Activated CD4-positive, alpha-beta T cell treated with anti-CD3 and anti-CD28 coated beads for 1 hour (primary cell): ENCODE measurements at places on chromosomes 12 and 14.
A peak's percentile ranks its signal among the peaks of the same experiment; 100 is the strongest.

DNA sequence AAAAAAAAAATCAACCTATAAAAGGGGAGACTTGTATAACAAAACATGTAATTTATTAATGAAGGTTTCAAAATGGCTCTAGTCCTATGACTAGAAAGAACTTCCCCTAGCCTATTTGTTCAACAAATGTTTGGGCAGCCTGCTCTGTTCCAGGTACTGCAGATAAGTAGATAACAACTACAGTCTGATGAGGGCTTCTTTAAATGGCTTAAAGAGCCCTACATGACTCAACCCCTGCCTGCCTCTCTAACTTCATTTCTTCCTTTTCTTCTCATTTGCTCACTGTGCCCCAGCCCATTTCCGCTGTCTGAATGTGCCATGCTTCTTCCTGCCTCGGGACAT lies 21.5 kb downstream of the ALDH6A1 start:
- DNase-seq: no peak

DNA sequence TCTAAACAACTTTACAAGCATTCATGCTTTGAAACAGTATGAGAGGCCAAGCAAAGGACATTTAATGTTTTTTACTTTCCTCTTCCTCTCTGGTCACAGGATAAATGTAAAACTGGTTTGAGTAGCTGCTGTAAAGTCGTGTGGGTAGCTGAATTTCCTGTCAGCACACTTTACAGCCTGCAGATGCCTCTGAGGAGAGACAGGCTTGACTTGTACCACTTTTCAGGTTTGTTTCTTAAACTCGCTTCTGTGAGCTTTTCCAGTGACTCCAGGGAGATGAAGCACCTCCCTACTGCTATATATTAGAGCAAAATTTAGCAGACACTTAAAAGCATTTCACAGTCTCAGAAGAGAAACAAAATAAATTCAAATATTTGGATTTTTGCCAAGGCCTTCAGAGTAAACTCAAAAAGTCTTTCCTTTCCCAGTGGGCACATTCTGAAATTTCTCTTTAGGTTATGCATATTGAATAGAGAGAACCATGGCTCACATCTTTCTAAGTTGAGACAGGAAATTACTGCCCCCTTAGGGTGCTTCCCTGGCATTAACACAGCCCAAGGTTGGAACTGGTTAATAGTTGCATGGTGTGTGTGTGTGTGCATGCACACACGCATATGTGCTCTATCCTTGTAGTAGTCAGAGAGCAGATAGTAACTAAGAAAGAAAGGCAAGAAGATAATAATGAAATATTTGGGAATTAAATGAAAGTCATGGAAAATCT lies 557.3 kb upstream of the MIS18BP1 start:
- no peak for DNase-seq

GRCh38 chr12:28780096-28780495 lies 369.0 kb upstream of the FAR2 start:
- no peak for DNase-seq

DNA sequence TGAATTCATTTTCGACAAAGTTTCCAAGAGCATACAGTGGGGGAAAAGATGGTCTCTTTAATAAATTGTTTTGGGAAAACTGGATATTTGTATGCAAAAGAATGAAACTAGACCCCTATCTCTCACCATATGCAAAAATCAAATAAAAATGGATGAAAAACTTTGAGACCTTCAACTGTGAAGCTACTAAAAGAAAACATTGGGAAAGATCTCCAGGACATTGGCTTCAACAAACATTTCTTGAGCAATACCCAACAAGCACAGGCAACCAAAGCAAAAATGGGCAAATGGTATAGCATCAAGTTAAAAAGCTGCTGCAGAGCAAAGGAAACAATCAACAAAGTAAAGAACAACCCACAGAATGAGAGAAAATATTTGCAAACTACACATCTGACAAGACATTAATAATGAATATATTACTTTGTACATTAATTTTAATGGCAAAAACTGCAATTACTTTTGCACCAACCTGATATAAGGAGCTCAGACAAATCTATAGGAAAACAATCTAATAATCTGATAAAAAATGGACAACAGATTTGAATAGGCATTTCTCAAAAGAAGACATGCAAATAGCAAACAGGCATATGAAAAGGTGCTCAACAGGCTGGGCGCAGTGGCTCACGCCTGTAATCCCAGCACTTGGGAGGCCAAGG lies 50.7 kb downstream of the NUBPL start:
- DNase-seq: no peak

DNA sequence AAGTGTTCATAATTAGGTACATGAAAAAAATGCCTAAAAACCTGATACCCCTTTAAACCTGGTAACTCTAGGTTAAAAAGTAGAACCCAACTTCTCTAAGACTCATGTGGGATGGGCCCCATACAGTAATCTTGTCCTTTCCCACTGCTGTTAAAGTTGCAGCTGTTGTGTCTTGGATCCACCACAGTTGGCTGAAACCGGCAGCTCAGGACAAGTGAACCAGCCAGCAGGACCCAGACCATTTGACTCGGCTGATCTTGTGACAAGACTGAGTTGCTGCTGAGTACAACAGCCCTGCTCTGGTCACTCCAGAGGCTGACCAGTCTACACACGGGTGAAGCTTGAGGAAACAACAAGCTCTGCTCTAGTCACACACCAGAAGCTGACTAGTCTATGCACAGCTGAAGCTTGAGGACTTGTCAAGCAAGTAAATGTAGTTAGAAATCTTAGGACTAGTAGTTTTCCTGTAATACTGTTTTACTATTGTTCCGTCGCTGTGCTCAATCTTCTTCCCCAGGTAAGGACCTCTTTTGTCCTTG lies 60.6 kb downstream of the DHRS2 start:
- DNase-seq: no peak

DNA sequence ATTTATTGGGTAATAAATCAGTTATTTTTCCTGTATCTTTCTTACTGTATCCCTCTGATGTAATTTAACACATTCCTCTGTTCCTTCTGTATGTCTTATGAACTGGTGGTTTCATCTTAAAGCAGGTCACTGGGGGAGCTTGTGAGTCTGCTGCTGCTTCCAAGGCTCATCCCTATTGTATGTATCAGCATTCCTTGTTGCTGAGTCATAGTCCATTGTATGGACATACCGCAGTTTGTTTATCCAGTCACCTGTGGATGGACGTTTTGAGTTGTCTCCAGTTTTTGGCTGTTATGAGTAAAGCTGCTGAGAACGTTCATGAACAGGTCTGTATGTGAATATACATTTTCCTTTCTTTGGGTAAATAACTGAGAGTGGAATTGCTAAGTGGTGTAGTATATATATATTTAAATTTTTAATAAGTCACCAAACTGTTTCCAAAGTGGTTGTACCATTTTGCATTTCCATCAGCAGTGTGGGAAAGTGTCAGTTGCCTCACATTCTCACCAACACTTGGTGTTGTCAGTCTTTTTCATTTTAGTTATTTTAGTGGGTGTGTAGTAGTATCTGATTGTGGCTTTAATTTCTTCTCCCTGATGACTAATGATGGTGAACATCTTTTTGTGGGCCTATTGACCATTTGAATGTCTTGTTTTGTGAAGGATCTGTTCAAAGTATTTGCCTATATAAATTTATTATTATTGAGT lies 82.7 kb downstream of the BEGAIN start:
- DNase-seq: no peak

DNA sequence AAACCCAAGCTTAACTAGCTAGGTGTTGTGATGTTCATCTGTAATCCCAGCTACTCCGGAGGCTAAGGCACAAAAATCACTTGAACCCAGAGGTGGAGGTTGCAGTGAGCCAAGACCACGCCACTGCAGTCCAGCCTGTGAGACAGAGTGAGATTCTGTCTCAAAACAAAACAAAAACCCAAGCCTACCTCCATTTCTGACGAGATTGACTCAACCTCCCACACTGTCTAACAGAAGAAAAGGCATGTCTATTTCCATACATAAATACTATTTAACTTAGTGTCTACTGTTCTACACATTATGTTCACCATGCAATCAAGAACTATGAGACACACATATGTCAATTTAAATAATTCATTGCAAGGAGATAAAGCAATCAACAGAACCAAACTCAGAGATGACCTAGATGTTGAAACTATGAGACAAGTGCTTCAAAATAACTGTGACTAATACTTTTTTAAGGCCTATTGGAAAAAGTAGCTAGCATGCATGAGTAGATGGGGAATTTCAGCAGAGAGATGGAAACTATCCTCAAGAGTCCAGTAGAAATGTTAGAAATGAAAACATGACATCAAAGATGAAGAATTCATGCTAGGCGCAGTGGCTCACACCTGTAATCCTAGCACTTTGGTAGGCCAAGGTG lies 75.9 kb upstream of the DHRS4 start:
- DNase-seq: no peak

GRCh38 chr12:103313894-103314293 lies 181.9 kb downstream of the C12orf42 start:
- no peak for DNase-seq

DNA sequence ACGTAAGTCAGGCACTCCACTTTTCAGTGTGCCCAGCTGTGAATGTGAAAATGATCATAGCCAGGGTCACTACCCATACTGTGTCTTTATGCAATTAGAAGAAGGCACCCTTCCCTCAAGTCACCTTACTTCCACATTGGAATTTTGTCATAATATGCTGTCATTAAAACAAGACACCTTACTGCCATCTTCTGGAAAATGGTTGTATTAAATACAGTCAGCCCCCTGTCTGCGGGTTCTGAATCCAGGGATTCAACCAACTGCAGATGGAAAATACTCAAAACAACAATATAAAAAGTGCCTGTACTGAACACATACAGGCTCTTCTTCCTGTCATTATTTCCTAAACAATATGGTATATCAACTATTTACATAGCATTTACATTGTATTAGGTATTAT lies 70.2 kb upstream of the TBX5 start:
- no peak for DNase-seq

DNA sequence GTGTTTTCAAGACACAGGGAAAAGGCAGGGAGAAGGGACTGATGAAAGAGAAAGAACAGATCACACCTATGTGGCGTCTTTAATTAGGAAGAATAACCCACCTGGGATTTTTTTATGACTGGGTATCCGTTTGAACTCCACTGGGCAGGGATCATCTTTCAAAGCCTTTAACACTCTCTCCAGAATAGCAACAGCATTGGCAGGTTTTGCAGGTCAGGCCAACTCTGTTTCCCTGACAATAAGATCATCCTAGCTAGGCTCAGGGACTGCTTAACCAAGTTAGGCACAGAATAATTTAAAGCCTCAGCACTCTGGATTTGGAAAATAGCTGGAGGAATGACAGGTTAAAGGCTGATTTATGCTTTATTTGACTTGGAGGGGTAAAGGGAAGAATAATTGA lies 117.6 kb downstream of the SUDS3 start:
- DNase-seq: no peak

GRCh38 chr14:93269341-93270068 lies 62.4 kb downstream of the UBR7 start:
- DNase-seq: no peak

GRCh38 chr12:16324772-16325171 lies 22.7 kb upstream of the MGST1 start:
- DNase-seq: no peak

- peak; percentile 15 for DNase-seq
Observed at GRCh38 chr14:50396631-50397389, at the start of gene CDKL1. Gene CDKL1 (minus strand): TSS chr14:50396881. CDS start chr14:50395868, 1,013 bp downstream.

DNA sequence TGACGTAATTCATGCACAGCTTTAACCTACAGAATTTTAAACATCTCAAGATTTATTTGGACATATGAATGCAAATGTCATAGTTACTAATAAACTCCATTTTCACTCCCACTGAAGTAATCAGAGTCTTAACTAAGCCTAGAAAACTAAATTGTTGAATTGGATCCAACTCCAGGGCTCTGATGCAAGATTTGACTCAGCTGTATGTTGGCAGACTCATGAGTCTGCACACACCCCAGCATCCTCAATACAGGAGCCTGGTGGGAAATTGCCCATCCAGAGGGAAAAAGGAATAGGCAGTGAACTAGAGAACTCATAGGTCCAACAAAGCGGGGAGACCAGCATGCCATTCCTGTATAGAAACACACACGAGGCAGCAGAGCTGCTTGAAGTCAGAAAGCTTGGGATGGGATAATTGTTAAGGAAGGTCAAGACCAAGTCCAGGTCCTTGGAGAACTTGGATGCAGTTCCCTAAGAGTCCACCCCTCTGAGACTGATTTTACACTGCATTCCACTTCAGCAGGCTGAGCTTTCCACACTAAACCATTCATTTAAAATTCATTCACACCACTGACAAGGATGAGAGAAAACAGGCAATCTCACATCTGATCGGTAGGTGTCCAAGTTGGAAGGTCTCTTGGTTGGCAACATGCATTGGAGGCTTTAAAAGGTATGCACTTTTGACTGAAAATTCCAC lies 14.4 kb downstream of the TMTC1 start:
- DNase-seq: no peak

- DNase-seq: no peak
Observed at GRCh38 chr12:1044696-1045095, 53.7 kb downstream of the ERC1 start.

DNA sequence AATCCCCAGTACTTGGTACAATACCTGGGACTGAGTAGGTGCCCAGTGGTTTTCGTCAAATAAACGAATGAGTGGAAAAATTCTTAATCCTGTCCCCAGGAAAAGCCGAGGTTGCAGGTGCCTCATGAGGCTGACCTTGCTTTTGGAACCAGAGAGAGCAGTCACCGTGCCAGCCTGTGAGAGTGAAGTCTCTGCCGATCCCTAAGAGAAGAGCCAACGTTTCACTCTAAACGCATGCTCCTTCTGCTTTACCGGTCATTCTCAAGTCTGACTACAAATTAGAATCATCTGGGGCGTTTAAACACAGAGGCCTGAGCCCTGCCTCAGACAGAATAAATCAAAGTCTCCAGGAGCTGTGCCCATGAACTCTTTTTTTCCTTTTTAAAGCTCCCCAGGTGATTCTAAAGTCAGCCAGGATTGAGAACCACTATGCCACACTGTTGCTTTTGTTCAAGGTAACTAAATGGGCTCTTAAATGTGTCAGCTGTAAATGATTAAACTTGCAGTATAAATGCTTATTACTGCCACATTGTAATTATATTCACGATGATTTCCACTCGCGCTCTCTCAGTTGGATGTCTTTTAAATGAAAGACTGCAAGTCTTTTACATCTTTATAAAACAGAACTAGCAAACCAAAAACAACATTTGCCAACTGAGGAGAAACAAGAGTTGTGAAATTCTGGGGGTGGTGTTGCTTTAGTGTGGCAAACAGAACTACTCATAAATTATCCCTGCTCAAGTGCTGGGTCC lies 26.9 kb downstream of the TCP11L2 start:
- no peak for DNase-seq

GRCh38 chr12:116693286-116694227 lies 44.3 kb downstream of the SPRING1 start:
- DNase-seq: no peak

DNA sequence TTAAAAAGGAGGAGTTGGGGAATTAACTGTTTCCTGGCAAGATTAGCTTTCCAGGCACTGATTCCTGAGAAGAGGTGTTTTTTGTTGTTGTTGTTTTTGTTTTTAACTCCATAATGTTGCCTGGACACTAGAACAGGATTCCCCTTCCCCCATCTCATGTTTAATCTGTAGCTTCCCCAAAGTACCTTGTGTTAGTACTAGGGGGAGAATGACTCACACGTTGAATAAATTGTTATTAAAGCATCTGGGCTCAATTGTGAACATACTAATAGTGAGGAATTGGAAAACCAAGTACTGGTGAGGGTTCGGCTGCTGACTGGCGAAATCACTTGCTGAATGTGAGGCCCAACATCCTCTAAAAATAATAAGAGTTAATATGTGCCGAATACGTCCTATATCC lies 1.3 kb upstream of the GNG2 start:
- no peak for DNase-seq

- DNase-seq: no peak
Observed at GRCh38 chr14:80658155-80658554, 283.4 kb downstream of the CEP128 start.

GRCh38 chr12:100553936-100554335 lies 19.5 kb upstream of the GAS2L3 start:
- DNase-seq: no peak
